ENCODE measurements at places on chromosomes 2 and 18. TPM values are rescaled to one million over a fixed set of nuclear protein-coding genes. Genes with fewer than 3 reads are reported as not detected.

Gene GNLY
- not detected for total RNA-seq

Gene GPR75
- total RNA-seq, result 0.79 TPM

Gene UGT1A6
- 43.0 TPM for total RNA-seq

Gene TIA1
- total RNA-seq, result 58.7 TPM

Gene PRKCE
- 6.3 TPM for total RNA-seq

Gene IL1R2
- total RNA-seq, result not detected

Gene FAM136A
- 23.4 TPM for total RNA-seq

Gene SERPINB13
- total RNA-seq, result 48.0 TPM

Gene ANKRD62
- 0.13 TPM for total RNA-seq

Measured in bronchial epithelial cell (primary cell).